ENCODE measurements at places on chromosomes 1 and 21.

GRCh38 chr1:47703981-47704596 lies 266.2 kb downstream of the FOXD2 start:
- no peak for DNase-seq

DNA sequence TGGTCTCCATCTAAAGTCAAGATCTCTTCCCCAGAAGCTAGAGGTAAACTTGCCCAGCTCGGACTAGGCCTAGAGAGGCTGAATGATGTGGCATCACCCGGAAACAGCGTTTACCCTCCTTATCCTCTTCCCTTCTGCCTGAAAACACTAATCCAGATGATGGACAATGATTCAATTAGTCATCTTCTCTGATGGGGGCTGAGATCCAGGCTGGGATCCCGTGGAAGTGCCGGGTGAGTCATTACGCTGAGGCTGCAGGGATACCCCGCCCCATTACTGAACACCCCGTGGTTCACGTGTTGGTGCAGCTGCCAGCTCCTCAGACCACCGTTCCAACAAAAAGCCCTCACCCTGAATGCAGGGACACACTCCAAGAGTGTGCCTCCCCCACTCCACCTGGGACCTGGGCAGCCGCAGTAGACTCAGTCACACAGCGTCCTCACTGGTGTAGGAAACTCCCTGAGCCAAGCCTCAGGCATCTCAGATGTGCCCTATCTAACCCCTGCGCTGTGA lies 2.0 kb downstream of the S100A6 start:
- no peak for DNase-seq

DNA sequence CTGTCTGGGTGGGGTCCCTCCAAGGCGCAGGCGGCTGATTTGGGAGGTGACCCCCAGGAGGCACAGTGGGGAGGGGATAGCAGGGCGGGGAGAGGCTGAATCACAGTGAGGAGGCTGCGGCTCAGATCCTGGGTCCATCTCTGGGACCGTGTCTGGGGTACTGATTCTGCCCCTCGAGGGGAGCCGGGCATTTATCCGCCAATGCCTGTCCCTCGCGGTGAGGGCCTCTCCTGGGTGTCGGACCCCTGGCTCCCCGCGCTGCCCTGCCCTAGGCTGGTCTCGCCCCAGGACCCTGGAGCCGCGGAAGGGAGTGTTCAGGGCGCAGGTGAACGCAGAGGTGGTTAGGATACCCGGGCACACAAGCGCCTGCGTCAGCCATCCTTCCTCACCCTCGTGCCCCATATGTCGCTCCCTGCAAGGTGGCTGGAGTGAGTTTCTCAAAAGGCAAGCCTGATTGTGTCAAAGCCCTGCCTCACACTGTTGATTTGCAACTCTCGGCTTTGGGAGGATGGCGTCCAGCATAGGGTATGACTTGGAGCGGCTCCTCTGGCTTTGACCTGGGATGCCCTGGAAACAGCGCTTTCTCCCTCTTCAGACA lies 530.9 kb downstream of the PTPRU start:
- no peak for DNase-seq

DNA sequence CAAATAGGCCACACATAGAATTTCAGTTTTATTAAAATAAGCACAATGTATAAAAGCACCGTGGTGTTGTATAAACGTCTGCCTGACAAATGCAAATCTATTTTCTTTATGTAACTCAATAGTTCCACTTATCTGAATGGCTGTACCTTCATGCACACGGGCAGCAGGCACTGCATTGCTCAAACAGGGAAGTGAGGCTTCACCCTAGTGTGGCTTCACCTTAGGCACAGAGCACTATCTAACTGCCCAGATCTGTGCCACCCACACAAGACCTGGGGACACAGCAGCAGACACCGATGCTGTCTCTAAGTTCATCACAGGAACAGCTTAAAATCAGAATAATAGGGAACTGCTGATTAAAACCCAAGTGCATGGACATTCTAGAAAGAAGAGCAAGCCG lies 6.0 kb upstream of the KNCN start:
- no peak for DNase-seq

- DNase-seq = peak; percentile 91
Observed at GRCh38 chr1:234602334-234603220, 7.4 kb downstream of the IRF2BP2 start.

DNA sequence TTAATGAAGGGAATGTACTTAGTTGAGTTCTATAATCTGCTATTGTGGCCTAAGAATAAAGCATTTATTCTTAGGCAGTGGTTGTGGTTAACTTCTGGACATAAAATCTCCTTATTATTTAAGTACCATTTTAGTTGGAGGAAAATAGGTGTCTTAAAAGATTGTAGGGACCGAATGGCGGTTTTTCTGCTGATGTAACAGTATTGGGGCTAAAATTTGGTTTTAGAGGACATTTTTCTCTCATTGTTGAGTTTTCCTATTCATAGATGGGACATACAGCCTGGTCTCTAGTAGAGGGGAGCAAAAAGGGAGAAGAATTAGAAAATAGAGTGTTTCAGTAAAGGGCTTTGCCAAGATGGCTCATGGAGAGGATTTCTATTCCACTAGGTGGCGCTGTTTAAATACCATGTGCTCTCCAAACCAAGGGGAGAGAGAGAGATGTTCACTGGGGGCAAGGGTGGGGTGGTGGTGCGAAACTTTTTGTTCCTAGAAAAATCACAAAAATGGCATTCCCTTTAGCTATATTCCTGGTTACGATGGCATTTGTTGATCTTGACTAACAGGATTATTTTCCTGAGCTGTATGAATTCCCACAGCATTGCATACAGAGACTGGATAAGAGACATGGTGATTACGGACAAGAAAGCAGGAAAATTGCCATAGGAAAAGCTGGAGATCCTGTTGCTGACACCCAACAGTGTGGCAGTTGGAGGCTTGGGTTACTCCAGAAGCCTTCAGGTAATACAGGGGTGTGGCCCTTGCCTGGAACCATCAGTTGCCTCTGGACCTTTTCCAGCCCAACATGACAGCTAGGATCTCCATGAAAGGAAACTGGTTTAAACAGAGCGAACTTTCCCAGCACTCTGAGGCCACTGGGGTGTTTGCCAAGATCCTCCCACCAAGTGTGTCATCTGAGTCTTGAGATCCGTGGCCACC lies 18.2 kb upstream of the FCGR2A start:
- DNase-seq = peak; percentile 17

DNA sequence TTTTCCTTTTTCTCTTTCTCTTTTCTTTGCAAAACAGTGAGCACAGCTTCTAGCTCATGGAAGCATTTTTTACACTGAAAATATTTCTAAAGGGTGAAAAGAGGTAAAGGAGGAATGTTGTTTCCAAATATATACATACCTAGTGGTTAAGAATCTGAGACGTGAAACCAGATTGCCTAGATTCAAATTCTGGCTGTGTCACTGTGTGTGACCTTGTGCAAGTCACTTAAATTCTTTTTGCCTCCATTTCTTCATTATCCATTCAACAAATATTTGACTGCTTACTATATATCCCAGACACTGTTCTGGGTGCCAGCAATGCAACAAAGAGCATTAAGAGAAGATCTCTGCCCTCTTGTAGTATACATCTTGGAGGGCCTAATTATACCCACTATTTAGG lies 53.3 kb downstream of the ZFYVE9 start:
- no peak for DNase-seq

DNA sequence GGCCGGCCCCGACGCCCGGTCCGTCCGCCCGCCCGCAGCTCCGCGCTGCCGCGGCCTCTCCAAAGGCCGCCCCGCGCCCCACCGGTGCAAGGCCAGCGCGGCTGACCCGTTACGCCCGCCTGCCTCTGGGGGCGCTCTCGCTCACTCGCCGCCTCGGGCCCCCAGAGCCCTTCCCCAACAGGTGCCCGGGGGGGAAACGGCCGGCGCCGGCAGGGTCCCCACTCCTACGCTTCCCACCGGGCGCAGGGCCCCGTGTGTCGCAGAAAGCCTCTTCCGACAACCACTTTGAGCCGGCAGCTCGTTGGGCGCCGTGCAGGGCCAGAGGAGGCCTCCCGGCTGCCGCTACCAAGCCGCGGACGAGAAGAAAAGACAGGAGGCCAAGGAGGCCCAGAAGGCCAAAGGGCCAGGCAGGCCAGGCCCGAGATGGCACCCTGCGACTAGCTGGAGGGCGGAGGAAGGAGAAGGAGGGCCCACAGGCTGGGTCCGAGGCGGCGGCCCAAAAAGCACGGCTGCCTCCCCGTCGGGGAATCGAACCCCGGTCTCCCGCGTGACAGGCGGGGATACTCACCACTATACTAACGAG lies 64.9 kb upstream of the FCGR2A start:
- DNase-seq = no peak

- DNase-seq = no peak
Observed at GRCh38 chr1:77830946-77831345, 51.5 kb downstream of the MIGA1 start.

DNA sequence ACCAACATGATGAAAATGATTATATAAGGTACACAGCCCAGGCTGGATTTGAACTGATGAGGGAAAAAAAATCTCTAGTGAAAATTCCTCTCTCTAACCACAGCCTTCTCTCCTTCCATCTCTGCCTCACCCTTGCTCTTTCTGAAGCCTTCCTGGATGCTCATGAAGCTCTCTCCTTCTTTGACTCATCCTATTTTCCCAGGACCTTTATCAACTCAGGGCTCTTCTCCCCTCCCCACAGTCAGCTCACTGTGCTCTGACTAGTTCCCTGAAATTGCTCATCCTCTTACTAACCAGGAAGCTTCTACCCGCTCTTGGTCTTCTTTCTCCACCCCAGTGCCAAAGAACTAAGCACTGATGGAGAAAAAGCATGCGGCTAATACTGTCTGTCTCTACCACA lies 46.4 kb upstream of the ERG start:
- no peak for DNase-seq

DNA sequence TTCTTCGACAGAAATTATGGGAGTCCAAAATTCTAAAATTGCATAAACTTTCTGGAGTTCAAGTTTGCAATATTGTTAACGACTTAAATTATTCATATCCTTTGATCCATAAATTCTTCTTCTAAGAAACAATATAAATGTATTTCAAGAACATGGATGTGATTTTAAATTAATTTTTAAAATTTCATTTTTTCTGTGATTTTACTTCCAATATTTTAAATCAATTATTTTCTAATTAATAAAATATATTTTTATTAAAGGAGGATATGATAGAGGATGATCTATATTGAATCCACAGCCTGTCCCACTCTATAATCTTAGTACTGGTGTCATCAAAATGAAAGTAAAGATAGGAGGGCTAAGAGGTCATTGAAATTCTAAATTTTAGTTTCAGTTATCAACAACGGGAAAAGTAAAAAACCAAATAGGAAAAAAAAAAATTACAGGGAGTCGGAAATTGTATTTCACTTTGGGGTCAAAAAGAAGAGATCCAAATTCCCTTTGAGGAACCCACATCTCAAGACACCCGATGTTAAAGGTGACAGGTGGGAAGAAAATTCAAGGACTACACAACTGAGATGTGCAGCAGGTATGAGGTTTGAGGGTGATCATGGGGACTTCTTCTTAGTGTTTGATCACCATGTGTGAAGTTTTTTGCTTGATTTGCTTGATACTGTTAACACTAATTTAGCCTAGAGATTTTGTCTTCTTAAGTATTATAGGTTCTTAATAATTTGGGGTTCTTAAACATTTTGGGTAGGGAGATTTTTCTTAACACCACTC lies 154.8 kb upstream of the RGS18 start:
- DNase-seq = no peak

GRCh38 chr1:93471284-93471683 lies 23.4 kb downstream of the FNBP1L start:
- DNase-seq = no peak

- no peak for DNase-seq
Observed at GRCh38 chr1:31939484-31940329, 1.5 kb upstream of the PTP4A2 start.

- DNase-seq = no peak
Observed at GRCh38 chr1:194644528-194644927, 1458.1 kb upstream of the B3GALT2 start.

DNA sequence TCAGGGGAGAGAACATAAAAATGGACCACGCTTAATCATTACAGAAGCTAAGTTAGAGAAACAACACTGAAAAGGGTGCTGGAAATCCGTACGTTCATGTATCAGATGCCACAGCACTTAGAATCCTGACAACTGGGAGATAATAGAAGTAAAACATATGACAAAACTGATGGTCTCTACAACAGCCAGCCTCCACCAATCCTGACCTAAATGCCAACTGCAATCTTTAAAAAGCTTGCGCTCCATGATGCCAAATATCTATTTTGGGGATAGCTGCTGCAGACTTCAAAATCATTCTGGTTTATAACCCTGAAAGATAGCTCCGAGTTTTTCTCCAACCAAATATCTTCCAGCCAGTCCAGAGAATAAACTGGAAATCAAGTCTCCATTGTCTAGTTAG lies 178.3 kb downstream of the RERE start:
- DNase-seq = no peak

- no peak for DNase-seq
Observed at GRCh38 chr1:36900128-36900527, 134.2 kb downstream of the GRIK3 start.

DNA sequence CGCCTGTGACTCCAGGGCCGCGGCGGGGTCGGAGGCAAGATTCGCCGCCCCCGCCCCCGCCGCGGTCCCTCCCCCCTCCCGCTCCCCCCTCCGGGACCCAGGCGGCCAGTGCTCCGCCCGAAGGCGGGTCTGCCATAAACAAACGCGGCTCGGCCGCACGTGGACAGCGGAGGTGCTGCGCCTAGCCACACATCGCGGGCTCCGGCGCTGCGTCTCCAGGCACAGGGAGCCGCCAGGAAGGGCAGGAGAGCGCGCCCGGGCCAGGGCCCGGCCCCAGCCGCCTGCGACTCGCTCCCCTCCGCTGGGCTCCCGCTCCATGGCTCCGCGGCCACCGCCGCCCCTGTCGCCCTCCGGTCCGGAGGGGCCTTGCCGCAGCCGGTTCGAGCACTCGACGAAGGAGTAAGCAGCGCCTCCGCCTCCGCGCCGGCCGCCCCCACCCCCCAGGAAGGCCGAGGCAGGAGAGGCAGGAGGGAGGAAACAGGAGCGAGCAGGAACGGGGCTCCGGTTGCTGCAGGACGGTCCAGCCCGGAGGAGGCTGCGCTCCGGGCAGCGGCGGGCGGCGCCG lies at the start of gene SIM2:
Gene SIM2 (plus strand): TSS at position 135 of the 565 bp plus-strand sequence. CDS start 632 bp downstream, outside the sequence.
- DNase-seq = peak; percentile 33

DNA sequence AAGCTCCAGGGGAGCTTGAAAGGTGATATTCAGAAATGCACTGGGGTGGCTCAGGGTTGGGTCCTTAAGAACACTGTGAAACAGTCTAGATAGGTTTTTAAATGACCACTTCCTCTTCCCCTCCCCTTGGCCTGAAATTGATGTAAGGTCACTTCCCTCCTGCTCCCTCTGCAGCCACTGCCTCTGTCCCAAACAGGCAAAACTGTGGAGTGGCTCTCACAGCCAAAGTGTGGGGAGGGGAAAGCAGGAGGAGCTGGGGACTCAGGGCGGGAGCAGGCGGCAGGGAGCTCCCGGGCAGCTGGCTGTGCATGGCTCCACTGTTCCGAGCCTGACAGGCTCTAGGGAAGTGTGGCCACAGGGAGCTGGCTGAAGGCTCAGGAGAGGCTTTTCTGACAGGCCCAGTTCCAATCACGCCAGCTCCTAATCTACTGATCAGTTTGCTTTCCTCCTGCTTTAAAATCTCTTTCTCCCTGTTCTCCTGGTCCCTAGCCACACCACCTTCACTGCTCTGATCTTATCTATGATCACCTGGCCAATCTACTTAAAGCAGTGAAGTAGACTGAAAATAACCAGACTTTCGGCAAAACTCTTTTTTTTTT lies 5.1 kb upstream of the CSRP1 start:
- no peak for DNase-seq
